Activated gamma-delta T cell treated with Interleukin-2 at 50 U/mL for 16 hours (primary cell): ENCODE measurements at places on chromosomes 12 and 14.
A peak's percentile ranks its signal among the peaks of the same experiment; 100 is the strongest.

- DNase-seq: no peak
These were observed 75.2 kb downstream of the PTPN21 start for GRCh38 chr14:88479574-88479987.

GRCh38 chr12:15774819-15775218 is 14.4 kb downstream of the EPS8 start:
- DNase-seq: no peak

DNA sequence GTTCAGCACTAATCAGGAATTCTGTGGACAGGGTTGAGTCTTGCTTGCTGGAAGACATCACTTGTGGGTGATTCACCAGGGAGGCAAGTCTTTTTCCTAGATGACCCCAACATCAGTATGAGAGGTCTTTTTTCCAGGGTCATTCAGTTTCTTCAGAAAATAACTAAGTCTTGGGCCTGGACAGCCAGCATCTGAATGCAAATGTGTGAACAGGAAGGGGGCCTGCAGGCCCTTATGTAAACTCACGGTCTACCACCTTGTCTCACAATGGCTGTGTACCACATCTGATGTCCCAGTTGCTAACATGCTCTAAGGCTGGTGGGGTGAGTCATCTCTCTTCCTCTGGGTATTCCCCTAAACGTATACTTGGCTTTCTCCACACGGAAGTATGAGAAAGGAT is 79.2 kb downstream of the HECTD4 start:
- peak; percentile 46 for DNase-seq

DNA sequence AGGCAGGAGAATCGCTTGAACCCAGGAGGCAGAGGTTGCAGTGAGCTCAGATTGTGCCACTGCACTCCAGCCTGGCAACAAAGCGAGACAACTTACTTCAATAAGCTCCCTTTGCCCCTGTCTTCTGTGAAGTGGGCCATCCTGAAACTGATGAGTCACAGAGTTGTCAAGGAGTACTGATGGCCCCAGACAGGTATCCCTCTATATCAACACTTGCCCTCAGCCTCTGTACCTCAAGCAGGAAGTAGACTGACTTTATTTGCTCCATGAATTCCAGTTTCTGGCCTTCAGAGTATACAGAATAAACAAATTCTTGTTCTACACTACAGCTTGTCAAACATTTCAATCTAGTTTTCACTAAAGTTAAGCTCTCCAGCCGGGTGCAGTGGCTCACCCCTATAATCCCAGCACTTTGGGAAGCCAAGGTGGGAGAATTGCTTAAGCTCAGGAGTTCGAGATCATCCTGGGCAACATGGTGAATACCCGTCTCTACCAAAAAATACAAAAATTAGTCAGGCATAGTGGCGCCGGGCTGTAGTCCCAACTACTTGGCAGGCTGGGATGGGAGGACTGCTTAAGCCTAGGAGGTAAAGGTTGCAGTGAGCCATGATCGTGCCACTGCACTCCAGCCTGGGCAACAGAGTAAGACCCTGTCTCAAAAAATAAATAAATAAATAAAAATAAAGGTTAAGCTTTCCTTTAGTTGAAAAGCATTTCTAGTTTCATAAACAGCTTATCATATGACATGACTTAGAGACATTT is 16.4 kb upstream of the LRP10 start:
- DNase-seq: no peak

- no peak for DNase-seq
These were observed 233.2 kb downstream of the NRXN3 start for GRCh38 chr14:78403278-78403815.

- no peak for DNase-seq
These were observed 102.8 kb upstream of the RASSF8 start for GRCh38 chr12:25855716-25856115.

GRCh38 chr12:89370850-89371249 is 18.5 kb upstream of the DUSP6 start:
- DNase-seq: no peak

- DNase-seq: no peak
These were observed 2.9 kb downstream of the MMP17 start for GRCh38 chr12:131830914-131831571.

GRCh38 chr14:73724696-73725095 is 10.5 kb upstream of the PNMA1 start:
- DNase-seq: no peak

- DNase-seq: no peak
These were observed 3.5 kb downstream of the CLEC9A start for GRCh38 chr12:10033783-10034545.

GRCh38 chr12:116598311-116599284 is 39.4 kb downstream of the MAP1LC3B2 start:
- no peak for DNase-seq

- no peak for DNase-seq
These were observed 56.0 kb upstream of the HECTD1 start for GRCh38 chr14:31263485-31264133.

GRCh38 chr12:89098441-89099112 is 253.7 kb downstream of the DUSP6 start:
- no peak for DNase-seq

GRCh38 chr14:68544081-68544892 is 248.6 kb downstream of the ZFP36L1 start:
- DNase-seq: no peak

- no peak for DNase-seq
These were observed 452.4 kb upstream of the NOVA1 start for GRCh38 chr14:27050208-27050607.

GRCh38 chr14:31828946-31829868 is 247.9 kb upstream of the ARHGAP5 start:
- DNase-seq: no peak

DNA sequence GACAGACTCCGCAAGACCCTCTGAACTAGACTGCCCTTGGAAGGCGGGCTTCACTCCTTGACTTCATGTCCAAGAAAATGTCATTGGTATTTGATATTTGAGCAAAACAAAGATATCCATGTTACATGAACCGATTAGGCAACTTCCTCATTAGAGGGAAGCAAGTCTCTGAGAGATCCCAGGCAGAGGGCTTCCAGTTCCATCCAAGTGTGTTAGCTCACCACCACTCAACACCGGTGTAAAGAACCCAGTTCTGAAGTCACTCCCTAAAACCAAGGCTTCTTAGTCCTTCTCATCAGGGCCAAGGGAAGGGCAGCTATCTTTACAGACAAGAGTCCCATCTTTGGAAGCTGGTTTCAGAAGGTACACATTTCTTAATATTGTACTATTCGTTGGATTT is 87.2 kb upstream of the CDKN3 start:
- DNase-seq: no peak

- DNase-seq: no peak
These were observed 143.6 kb upstream of the SLC16A7 start for GRCh38 chr12:59452259-59452658.

- no peak for DNase-seq
These were observed 3.7 kb upstream of the CLMN start for GRCh38 chr14:95323361-95323760.

DNA sequence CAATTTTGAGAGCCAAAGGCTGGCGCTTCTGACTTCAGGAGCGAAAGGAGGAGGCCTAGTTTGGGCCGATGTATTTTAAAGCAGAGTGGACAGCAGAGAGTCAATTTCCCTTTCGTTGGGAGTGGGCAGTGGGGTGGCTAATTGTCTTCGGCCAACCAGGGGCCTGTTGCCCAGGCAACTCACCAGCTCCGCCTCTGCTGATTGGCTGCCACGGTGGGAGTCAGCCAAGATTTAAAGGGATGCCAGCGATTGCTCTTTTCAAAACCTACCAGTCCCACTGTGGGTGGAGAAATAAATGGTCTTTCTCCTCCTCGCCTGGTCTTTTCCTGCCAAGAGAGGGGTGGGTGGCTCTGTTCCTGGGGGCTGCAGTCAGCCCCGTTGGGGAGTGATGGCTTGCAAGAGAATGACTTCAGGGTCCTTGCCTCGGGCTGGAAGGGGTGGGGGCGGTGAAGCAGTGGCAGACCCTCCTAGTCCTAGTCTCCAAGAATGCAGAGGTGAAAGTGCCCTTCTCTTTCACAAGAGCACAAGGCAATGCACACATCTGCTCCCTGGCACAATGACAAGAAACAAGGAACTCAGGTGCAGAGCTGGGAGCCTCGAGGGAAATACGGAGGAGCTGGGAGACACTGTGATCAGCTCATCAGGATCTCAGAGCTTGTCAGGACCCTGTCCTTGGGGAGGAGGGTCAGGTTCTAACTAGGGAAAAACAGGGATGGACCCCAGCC is 37.7 kb downstream of the RASAL1 start:
- no peak for DNase-seq

- no peak for DNase-seq
These were observed 97.1 kb upstream of the SRRM4 start for GRCh38 chr12:118884226-118884625.
